ENCODE measurements at places on chromosomes 1 and 21.

DNA sequence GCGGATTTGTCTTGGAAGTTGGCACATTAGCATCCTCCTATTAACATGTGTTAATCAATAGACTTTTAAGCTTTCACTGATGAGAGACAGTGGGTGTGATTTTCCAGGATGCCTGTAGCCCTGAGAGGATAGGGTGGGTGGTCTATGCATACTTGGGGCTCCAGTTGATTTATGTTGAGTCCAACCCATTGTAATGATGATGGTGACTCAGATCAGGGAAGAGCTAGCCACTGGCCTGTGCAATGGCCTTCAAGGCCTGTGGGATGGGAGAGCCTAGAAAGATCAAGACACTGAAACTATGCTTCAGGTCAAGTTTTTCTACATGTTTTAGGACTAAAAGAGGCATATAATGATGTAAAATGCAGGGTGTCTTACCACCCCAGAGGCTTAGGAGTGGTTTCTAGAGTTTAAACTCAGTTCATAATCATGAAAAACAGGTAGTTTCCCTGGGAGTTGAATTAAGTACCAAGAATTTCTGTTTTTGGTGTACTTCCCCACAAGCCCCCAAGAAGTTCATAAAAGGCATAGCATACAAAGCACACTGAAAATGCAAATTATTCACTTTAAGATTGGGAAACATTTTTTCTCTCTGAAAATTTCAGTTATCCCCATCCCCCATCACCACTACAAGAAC lies 19.9 kb downstream of the BEND5 start:
- no peak for DNase-seq

DNA sequence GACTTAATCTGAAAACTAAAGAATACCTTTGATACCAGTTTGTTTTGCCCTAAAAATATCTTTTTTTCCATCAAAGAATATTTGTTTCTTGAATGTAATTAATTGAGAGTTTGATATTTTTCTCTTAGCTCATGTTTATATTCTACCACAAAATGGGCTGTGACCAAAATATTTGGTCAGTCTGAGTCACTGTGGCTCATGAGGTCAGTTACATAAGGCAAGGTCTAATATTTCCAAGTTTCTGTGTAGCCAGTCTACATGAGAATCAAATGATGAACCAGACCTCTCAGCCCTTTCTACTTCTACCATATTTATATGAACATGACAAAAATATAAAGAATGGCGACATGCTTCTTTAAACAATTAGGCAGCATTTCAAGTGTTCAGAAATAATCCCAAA lies 83.0 kb upstream of the IVNS1ABP start:
- peak; percentile 70 for DNase-seq

DNA sequence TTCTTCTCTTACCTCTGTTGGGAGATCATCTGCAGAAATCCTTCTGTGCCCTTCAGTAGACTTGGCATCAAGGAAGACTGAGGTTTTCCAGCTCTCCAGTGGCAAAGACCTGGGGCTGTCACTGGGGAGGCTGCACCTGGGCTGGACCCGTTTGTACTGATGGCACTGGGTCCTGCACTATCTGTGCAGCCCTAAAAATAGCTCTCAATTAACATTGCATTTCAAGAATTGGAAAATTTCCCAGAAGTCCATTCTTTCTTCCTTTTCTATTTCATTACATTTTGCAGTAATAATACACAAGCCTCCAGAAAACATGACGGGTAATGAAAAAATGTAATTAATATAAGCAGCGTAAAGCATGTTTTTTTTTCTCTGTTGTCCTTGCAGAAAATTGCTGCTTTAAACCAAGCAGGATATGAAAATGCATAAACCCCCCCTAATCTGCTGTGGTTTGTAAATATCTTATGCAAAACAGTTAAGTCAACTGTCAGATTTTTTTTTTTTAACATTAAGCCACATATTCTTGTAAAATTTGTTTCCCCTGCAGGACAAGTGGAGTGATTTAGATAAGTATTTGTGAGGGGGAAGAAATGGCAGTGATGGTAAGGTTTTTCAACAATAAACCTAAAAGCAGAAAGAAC lies 64.9 kb downstream of the LMO4 start:
- no peak for DNase-seq

- DNase-seq = no peak
Measured at GRCh38 chr1:225990705-225991464, 8.3 kb downstream of the SDE2 start.

DNA sequence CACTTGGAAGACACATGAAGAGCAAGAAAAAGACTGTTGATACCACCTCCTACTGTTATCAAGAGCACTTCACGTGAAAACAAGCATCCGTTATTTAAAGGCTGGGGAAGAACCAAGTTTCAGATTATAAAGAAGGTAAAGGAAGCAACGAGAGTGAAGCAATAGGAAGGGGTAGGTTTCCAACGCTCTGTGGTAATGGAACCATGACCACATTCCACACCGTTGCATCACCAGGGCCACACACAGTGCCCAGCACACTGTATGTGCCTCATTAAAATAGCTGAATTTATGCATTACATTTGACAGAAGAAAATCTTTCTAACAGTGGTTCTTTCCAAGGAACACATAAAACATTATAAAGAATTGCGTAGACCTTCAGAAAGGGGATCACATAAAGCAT lies 435.8 kb downstream of the MRPL39 start:
- peak; percentile 21 for DNase-seq

DNA sequence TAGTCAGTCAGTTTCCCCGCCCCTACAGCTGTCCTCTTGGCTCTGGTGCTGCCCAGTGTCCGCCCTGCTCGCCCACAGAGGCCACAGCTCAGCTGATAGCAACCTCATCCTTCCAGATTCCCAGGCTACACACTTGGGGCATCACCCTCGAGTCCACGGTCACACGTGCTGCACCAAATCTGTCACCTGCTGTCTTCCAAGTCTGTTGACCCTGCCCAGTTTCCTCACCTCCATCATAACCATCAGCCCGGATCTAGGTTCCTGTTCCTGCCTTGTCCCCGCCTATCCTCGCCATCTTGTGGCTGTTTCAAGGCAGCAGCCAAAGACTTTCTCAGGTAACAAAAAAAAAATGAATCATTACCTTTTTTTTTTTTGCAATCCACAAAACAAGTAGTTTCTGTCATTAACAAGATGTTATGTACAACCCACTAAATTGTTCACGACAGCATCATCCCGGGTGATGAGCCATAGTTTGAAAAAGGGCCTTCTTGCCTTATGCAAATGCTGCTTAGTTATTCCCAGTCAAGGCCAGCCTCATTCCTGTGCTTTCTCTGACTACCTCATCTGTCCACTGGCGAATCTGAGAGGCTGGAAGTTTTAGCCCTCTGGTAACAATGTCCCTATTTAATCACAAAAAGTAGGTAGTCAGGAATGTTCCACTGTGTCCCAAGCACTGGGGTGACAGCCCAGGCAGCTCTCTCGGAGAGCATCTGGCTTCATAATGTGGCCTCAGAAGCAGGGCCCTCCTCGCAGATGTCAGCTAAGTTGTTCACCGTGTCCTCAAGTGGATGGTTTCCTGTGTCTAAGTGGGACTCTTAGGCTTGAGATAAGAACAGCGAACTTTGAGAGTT lies 4.9 kb upstream of the MIIP start:
- DNase-seq = peak; percentile 62

GRCh38 chr1:17991996-17992395 lies 115.6 kb upstream of the IGSF21 start:
- DNase-seq = no peak

DNA sequence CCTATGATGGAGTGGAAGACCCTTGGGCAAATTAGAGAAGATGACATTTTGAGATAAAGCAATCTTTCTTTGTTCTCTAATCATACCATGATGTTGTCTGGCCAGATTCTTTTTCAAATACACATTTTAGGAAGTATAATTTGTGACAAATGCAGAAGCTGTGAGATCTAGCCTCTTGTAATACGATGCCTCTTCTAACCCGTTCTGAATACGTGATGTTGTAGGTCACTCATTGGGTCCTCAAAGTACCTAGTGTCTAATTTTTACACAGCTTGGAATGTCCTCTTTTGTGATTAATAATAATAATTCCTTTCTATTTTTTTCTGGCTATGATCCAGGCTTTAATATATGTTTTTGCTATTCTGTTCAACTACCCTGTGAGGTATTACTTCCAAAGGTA lies 502.7 kb downstream of the NUF2 start:
- peak; percentile 5 for DNase-seq

- DNase-seq = no peak
Measured at GRCh38 chr21:35465741-35466140, 416.6 kb upstream of the RUNX1 start.

GRCh38 chr1:151639466-151639865 lies 27.6 kb downstream of the SNX27 start:
- DNase-seq = peak; percentile 72

GRCh38 chr1:26413031-26413430 lies 2.4 kb downstream of the LIN28A start:
- no peak for DNase-seq

DNA sequence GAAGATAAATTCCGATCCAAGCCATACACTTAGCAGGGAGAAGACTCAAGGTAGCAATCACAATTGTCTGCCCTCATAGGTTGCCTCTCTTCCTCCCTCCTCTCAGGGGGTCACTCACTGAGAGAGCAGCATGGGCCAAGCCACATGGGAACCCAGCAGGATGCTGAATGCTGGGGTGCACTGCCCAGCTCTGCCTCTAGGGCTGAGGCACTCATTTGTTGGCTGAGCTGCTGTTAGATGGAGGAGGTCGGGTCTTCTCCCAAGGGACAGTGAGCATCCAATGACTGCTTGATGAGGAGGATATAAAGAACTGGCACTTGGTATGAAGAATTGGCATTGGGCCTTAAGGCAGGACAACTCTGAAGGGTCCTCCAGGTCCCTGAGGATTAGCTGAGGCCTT lies 418.8 kb downstream of the SIPA1L2 start:
- no peak for DNase-seq

GRCh38 chr1:48777219-48777895 lies 666 bp upstream of the BEND5 start:
- DNase-seq = no peak

DNA sequence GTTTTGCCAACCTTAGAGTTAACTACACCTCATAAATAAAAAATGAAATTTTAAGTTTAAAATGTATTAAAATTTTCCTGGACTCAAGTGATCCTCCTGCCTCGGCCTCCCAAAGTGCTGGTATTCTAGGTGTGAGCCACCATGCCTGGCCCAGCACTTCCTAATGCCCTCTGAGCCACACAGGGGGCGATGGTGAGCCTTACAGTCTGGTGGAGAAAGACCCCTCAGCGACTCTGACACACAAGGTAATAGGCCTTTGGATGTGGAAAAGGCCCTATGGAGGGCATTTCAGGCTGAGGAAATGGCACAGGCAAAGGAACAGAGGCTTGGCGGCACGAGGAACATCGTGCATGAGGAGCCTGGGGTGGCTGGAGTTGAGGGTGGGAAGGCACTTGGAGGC lies 6.7 kb downstream of the CITED4 start:
- no peak for DNase-seq

GRCh38 chr1:65260851-65261473 lies 48.4 kb upstream of the DNAJC6 start:
- DNase-seq = peak; percentile 91

DNA sequence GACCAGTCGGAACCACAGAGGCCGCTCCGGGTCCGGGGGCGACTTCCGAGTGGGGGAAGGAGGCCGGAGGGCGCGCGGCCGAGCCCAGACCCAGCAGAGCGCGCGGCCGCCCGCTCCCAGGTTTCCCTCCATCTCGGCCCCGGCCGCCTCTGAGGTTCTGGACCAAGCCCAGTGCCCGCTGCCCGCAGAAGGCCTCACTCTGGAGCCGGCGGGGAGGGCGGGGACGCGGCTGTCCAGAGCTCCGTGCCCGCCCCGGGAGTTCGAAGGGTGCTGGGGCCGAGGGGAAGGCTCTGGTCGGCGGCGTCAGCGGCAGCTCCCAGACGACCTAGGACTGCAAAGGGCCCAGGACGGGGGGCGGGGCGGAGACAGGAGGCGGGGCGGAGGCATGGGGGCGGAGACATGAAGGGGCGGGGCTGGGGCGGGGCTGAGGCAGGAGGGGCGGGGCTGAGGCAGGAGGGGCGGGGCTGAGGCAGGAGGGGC lies 48.0 kb upstream of the SLC19A1 start:
- peak; percentile 18 for DNase-seq

GRCh38 chr1:183881387-183882131 lies 76.6 kb downstream of the RGL1 start:
- peak; percentile 94 for DNase-seq

GRCh38 chr1:230416430-230416829 lies 9.7 kb downstream of the PGBD5 start:
- no peak for DNase-seq

GRCh38 chr1:197080323-197080722 lies 13.3 kb upstream of the F13B start:
- no peak for DNase-seq

DNA sequence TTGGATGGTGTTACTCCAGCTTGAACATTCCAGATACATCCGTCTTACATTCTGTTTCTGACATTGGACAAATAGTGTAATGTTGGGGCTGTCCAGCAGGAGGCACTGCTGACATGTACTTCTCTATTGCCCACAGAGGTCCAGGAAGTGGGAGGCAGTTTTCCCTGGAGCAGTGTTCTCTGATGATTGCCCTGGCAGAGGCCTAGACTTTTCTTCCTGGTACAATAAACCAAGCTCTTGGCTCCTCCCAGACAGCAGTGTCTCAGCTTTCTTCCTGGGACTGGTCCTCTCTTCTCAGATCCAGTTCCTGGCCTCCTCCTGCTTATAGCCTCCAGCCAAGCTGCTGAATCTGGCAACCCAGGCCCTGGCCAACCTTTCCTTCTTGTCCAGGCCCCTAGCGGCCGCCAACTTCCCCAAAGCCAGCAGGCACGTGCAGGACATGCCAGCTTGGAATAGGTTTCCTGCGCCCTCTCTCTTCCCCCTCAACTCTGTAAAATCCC lies 14.9 kb upstream of the IFNLR1 start:
- DNase-seq = peak; percentile 89

- no peak for DNase-seq
Measured at GRCh38 chr1:81553503-81553902, 247.2 kb upstream of the ADGRL2 start.

DNA sequence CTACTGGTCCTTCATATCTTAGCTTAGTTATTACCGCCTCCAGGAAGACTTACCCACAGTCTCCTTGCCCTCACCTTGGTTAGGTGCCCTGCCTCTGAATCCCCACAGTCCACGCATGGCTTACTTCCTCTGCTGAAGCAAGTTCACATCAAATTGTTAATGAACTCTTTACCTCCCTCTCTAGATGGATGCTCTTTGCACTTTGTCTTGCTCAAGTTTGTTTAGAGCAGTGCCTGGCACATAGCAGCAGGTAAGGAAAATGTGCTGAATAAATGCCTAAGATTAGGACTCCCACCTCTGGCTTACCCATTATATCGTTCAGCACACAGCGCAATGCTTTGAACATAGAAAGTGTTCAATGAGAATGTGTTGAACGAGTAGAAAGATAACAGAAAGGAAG lies 90.5 kb downstream of the BEND5 start:
- DNase-seq = no peak

DNA sequence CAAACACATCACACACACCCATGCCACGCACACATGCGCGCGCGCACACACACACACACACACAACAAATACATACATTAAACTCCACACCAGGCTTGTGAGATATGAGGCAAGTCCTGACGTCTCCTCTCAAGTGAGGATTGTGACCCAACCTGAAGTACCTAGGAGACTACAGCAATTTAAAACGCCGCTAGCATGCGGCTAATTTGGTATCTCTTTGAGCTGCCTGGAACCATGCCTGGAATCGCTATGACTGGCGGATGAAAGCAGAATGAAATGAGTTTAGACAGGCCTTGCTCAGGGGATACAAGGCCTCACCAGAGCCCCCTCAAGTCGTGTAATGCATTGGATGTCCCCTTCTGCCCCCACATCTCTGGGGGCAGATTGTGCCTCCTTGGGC lies 1.6 kb upstream of the RAB7B start:
- no peak for DNase-seq

Data from EL (cell line).